Neural progenitor cell (in vitro differentiated cells): ENCODE measurements at places on chromosomes 2 and 18. TPM values are rescaled to one million over a fixed set of nuclear protein-coding genes. Genes with fewer than 3 reads are reported as not detected.

The CPLX4 gene
- 0.12 and 2.2 TPM in 2 replicates for total RNA-seq

The AMMECR1L gene
- total RNA-seq: 19.0 and 21.0 TPM in 2 replicates

The MERTK gene
- total RNA-seq: 4.6 and 6.1 TPM in 2 replicates

The MRPS9 gene
- 61.4 and 78.0 TPM in 2 replicates for total RNA-seq

The POTEI gene
- 1.8 and 2.4 TPM in 2 replicates for total RNA-seq

The CCDC142 gene
- total RNA-seq: 12.0 and 22.3 TPM in 2 replicates

The BMP10 gene
- not detected in 2 replicates for total RNA-seq

DNA sequence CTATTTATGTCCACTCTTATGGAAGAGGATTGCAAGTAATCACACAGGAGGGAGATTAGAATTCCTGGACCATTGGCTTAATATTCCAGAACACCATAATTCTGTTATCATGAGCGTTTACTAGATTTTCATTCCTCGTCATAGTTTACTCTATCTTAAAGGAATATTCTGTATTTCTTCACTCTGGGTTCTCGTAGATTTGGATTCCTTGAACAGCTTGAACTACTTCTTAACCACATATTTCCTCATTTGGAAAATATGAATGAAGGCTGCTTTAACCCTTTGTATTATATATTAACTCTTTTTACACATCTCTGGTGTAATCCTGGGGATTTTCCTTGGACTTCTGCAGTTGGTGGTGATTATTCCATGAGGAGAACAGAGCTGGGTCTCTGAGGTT, 46.3 kb upstream of the CCBE1 start:
- no peak for DNase-seq

DNA sequence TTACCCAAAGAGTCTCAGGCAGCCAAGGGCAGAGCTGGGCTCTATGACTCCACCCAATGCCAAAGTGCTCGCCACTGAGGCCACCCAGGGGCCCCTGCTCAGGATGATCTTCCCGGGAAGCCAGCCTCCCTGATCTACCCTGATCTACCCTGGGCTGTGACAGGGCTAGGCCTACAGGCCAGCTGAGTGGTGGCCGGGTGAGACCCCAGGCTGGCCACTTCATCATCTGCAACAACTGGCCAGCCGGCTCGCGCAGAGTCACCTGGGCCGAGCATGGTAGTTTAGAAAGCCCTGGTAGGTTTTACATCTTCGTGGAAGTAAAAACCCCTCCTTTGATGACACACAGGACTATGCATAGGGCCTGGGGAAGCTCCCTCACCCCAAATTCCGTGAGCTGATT, 276.3 kb downstream of the NDUFA10 start:
- DNase-seq: no peak

GRCh38 chr2:219871351-219871750, 243.9 kb downstream of the SLC4A3 start:
- peak; percentile 80 for DNase-seq

- no peak for DNase-seq
Observed at GRCh38 chr2:178258916-178259315, 64.6 kb downstream of the OSBPL6 start.

- DNase-seq: no peak
Observed at GRCh38 chr2:103879101-103879500, 974.8 kb upstream of the POU3F3 start.

DNA sequence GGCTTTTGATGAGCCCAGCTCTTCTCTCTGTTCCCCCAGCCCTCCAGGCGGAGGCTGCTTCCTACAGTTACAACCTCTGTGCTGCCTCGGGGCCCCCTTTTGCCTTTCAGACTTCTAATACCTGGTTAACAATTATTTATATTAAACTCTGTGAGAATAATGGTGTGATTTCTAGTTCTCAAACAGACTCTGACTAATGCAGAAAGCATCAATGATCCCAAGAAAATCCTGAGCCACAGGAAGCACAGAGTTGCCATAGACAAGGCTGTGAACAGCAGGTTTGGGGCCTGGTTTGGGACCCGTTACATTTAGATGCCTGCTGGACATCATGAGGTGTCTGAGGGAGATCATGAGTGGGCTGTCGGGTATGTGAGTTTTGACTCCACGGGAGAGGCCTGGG, 37.4 kb upstream of the MYO3B start:
- no peak for DNase-seq

- DNase-seq: no peak
Observed at GRCh38 chr2:4673025-4673489, 969.7 kb downstream of the DCDC2C start.

DNA sequence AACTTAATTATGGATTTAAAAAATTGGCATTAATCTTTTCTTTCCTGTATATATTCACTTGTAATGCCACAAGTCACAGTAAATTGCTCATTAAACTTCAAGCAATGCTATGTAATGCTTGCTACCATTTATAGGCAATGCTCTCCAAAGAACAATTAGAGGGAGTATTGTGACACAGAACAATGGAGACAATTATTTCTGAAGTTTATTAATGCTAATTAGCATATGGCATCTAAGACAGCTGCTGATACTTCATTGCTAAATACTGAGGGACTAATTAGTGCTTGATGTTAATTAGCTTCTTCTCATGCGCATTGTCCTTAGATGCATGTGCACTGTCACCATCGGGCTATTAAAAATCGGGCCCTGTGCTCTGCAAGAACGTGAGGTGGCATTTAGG, 1012.8 kb downstream of the SOCS6 start:
- no peak for DNase-seq

DNA sequence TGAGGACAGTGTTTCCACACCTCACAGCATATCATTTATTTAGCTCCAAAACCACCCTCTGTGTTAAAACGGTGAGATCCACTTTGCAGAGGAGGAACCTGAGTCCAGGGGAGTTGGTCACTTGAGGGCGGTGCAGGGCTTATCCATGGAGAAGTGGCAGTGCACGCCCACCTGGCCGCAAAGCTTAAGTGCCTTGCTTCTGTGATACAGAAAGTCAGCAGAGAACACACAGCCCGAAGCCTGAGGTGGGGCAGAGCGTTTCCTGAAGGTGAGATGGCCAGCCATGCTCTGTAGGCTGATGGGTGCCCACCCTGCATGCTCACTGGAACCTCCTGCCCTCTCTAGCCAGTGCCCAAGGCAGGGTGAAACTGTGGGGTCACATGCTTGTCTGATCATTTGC, 87.3 kb downstream of the SH3RF3 start:
- no peak for DNase-seq
